Neural cell (in vitro differentiated cells): ENCODE measurements at places on chromosomes 16 and 17. TPM values are rescaled to one million over a fixed set of nuclear protein-coding genes. Genes with fewer than 3 reads are reported as not detected.

OR1A2 gene
- polyA plus RNA-seq: not detected in 2 replicates

ODF4 gene
- not detected in 2 replicates for polyA plus RNA-seq

ASIC2 gene
- polyA plus RNA-seq: 2.4 and 5.6 TPM in 2 replicates

TACO1 gene
- 15.8 and 16.2 TPM in 2 replicates for polyA plus RNA-seq

DNAI2 gene
- not detected in 2 replicates for polyA plus RNA-seq

TBC1D3G gene
- not detected in 2 replicates for polyA plus RNA-seq
